DMS153 (cell line): ENCODE measurements at places on chromosomes 2 and 18.
A peak's percentile ranks its signal among the peaks of the same experiment; 100 is the strongest.

- no peak for DNase-seq
These were observed 395.4 kb upstream of the ATP5MC3 start for GRCh38 chr2:175576875-175577274.

- no peak for DNase-seq
These were observed 289.0 kb downstream of the PTPRM start for GRCh38 chr18:7856116-7856515.

- no peak for DNase-seq
These were observed 48.2 kb upstream of the PAPOLG start for GRCh38 chr2:60707750-60708371.

- DNase-seq, result no peak
These were observed 469.7 kb downstream of the CDH2 start for GRCh38 chr18:27707201-27707600.

DNA sequence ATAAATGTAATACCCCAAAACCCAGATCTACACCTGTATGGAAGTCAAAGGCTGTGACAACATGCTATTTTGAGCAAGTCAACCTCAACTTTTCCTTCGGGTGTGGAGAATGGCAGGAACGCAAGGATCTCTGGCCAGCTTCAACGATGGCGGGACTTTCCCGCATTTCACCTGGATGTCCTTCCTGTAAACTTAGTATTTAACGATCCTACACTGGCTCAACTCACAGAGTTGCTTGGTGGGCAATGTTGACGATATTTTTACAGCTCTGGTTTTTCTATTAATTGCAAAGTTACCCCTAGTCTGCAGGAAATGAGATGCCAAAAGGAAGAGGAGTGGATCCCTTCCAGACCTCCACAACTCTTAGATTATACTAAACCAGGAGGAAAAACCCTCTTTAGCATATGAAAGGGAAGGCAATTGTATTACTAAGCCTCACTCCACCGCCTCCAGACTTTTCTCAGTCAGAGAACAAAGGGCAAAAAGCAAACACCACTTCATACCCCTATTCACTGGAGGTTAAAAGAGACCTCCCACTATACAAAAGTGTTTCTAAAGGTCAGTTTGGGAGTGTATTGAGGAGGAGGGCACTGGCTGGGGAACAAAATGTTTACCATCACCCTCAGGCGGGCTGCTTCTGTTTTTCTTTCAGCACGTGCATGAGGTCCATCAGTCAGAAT is 56.5 kb upstream of the ACVR1 start:
- DNase-seq, result peak; percentile 67

DNA sequence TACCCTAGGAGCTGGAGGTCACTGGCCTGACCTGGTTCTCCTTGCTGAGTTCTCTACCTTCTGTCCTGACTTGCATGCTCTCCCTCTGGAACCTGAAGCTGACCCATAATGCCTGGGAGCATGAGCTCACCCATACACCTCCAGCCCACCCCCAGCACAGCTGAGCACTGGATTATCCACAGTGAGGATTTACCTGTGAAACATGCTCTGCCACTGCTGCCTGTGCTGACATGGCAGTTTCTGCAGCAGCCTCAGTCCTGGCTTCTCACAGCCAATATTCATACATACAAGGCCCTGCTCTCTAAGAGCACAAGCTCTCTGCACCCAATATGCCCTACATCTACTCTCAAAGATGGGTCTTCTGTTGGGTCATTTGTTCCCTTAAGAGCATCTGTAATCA is 5.0 kb downstream of the CXCR2 start:
- no peak for DNase-seq

- no peak for DNase-seq
These were observed 463.7 kb upstream of the RGPD4 start for GRCh38 chr2:107362993-107363392.
